ENCODE measurements at places on chromosomes 4 and X.
A peak's percentile ranks its signal among the peaks of the same experiment; 100 is the strongest.

GRCh38 chr4:169841776-169842175, 84.0 kb upstream of the HPF1 start:
- no peak for DNase-seq

DNA sequence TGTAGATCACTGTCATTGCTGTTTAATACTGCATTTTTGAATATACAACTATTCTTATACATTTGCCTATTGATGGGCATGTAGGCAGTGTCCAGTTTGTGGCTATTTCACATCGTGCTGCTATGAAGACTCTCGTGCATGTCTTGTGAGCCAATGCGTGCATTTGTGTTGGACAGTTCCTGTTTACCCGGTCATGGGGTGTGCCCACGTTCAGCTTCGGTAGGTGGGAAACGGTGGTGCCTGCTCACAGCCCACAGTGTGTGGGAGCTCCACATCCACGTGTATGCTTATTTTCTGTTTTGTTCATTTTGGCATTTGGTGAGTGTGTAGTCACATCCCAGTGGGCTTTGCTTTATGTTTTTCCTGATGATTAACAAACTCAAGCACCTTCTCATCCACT, 19.7 kb upstream of the RNF212 start:
- no peak for DNase-seq

GRCh38 chrX:96480081-96480480, 204.6 kb upstream of the DIAPH2 start:
- DNase-seq, result no peak

DNA sequence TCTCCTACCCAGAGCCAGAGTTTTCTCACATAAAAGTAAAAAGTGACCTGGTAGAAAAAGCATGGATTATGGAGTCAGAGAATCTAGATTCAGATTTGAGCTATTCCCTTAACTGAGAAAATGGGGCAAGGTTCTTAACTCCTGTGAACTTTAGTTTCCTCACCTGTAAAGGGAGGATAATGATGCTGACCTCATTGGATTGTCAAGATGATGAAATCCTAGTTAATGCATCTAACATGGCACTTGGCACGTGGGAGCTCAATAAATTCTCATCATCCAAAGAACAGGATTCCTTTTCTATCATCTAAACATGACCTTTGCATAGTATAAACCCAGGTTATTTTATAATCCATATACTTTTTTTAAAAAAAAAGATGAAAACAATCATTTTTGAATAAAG, 18.6 kb downstream of the FHDC1 start:
- DNase-seq, result no peak

GRCh38 chr4:112170451-112170993, 25.3 kb downstream of the FAM241A start:
- no peak for DNase-seq

DNA sequence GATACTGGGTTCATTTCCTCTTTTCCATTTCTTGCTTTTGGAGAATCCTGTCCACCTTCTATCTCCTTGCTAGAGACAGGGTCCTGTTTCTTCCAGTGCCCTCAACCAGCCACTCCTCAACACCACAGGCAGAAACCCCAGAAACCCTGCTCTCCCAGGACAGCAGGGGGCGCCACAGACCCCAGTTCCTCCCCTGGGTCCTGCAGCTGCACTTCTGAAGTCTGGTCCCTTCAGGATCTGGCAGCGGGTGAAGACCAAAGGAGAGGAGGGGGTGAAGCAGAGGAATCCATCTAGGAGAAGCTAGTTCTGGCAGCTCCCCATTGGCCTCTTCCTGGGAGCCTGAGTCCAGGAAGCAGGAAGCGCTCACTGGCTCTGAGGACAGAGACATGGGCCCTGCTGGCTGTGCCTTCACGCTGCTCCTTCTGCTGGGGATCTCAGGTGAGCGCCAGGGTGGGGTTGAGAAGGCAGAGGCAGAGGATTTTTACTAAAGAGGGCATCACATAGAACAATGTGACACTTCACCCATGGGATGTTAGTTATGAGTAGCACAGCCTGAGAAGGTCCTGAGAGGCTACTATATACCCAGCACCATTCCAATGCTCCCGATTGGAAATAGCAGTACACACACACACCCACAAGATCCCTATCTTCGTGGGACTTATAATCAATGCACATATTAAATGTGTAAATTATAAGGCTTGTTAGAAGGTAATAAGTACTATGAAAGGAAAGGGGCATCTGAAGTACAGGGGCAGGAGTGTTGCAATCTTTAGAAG, at the start of gene PRSS48:
TSS of gene PRSS48 (plus strand) at position 375 of the 776 bp plus-strand sequence. CDS start at position 387, 12 bp downstream.
- DNase-seq, result no peak

GRCh38 chr4:103786014-103786413, 66.2 kb upstream of the TACR3 start:
- DNase-seq, result no peak

DNA sequence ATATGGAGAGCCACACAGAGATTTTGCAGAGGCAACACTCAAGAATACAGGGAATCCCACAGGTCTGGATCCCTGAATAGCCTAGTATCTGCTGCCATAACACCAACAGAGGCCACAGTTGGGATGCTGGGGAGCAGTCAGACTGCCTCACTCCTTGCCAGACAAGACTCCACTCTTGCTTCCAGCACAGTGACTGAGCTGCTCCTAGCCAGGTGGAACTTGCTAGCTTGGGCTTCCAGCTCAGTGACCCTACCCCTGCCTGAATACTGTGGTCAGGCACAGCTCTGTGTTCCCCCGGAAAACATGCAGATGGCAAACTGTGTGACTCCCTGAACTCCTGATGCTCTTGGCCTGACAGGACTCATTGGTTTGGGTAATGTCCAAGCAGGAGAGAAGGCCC, 251.8 kb downstream of the KCTD8 start:
- no peak for DNase-seq

DNA sequence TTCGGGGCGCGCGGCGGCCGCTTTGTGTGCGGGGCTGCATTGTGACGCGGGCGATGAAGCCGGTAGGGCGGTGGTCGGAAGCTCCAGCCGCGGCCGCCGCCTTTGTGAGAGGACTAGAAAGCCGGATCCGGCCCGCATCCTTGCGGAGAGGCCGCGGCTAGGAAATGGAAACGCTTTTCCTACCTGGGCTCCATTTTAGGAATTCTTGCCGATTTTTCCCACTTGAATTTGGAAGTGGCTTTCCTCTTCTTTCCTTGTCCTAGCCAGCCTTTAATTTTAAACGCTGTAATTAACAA, 708 bp downstream of the TMSB4X start:
- DNase-seq, result no peak

DNA sequence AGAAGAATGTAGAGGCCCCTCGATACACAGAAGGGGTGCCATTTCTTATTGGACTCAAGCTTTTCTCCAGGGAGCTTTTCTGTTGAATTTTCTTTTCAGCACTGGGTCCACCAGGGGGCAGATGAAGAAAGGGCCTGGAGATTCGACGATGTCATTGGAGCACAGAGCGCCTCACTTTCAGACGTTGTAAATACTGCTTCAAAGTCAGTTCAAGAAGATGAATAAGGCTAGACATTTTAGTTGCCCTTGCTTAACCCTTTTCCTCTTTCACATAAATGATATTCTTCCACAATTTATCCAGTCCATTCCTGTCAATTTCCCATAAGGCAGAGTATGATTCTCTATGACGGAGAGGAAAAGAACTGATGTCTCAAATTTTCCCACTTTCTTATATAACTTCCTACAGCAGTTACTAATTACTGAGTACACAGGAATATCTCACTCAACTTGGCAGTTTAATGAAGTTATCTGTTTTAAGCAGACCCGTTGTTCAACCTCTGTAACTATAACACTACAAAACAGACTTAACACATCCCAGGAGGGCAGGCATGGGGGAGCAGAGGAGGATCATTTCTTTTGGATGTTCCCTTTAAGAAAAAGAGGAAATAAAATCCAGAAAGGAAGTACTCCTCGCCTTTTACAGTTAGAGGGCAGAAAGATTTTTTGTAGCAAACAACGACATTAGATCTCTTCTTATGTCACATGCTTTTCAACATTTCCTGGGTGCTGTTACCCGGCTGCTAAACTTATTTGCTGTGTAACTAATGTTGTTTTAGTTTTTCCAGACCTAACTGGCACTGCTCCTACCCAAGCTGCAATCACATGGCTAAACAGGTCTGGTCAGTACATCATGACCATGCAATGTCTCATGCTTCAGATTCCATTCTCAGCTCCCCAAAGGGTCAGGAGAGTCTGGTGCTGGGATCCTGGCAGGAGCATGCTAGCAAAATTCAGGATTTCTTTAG, 12.2 kb upstream of the CENPU start:
- peak; percentile 64 for DNase-seq

DNA sequence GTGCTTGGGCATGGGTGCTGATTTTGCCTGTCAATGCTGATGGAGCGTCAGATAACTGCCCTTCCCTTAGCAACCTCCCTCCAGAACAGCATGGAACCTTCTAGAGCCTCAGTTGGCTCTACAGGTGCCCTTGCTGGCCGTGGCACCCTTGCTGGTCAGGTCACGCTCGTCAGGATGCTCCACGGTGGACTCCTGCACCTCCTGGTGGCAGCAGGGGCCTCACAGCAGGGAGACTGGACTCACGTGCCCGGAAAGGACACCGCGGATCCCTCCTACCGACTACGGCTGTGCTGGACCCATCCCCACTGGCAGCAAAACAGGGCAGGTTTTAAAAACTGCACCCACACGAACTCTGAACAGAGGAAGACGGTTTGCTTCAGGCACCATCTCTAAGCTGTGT, 82.1 kb upstream of the AFAP1 start:
- DNase-seq, result no peak

Measured in CD4-positive, alpha-beta T cell treated with Interleukin-15 for 4 hours (primary cell).